ENCODE measurements at places on chromosomes 3 and 15.

GRCh38 chr3:196513697-196514349, 1.3 kb downstream of the SMCO1 start:
- DNase-seq, result no peak

DNA sequence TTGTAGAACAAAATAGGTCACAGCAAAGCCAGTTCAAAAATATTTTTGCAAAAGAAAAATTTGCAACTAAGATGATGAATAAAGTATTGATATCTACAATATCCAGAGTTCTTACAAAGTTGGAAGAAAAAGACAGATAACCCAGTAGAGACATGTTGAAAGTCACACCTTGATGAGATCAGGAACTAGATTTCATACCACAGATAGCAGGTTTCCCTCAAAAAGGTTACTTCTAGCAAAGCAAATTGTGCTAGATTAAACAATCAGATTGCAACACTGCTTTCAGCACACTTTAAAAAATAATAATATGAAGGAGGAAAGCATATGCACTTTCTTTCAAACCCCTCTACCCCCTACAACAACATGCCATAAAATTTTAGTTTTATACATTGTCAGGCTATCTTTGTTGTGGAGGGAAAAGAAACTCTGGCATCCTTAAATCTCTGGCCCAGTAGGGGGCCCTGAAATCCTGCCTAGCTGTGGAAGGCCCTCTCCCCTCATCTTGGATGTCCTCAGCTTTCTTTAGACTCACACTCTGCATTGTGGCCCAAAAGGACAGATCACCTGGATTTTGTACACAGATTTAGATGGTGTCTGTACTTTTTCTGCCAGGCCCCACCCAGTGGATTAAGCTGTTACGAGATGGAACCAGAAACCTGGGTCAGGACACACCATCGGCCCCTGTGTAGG, 50.9 kb downstream of the CCR3 start:
- no peak for DNase-seq

GRCh38 chr3:138254216-138254615, 67.1 kb downstream of the ARMC8 start:
- DNase-seq, result no peak

DNA sequence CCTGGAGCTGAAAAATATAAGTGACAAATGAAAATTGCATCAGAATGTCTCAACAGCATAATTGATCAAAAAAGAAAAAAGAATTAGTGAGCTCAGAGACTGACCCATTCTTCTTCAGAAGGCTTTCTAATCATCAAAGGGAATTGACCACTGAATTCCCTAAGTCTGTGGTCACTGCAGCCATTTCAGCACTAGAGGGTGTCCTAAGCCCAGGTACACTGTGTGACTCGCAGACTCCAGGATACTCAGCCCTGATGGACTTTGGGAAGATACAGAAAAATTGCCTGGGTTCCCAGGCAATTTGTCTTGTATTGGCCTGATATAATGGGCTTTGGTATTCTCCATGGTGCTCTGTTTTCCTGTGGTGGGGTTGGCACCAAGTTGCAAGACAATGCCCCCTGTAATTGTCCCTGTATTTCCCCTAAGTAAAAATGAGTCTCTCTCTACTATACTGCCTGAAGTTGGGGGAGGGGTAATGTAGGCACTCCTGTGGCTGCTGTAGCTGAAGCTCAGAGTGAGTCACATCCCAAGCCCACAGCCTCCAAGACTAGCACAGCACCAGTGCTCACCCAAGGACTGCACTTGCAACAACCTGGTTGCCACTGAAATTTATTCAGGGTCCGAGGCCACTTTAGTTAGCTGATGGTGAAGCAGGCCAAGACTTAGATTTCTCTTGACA, 256.0 kb upstream of the STAC start:
- DNase-seq, result no peak

DNA sequence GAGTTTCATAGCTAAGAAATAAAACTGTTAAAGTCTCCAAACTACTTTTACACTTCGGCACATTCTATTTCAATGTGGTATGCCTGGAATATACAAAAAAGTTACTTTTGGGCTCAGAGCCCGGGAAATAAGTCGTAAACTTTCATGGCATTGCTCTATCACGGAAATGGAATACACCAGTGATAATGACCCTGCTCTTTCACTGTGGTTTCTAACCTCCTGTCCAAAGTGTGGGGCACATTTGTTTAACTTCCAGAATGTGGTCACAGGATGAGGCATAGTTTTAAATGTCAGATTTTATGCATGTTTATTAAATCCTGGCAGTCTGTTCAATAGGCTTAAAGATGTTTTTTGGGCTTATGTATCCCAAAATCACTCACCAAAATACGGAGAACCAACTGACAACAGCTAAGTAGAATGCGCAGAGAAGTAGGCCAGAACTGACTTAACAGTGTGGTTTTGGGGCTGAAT, 5.1 kb downstream of the CXCR6 start:
- DNase-seq, result no peak

DNA sequence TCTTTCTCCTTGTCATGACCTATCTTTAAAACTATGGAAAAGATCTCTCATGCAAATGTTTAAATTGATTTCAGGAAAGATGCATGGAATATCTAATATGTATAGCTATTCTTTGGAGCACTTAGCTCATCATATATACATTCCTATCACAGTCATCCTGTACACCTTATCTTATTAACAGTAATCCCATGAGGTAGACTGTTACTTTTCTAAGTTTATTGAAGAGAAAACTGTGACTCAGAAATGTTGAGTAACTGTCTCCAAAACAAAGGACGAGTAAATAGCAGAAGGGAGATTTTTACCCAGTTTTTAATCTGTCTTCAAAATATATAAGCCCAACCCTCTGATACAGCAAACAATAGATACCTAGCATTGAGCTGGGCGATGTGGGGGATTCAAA, 308.3 kb downstream of the GAP43 start:
- DNase-seq, result no peak

DNA sequence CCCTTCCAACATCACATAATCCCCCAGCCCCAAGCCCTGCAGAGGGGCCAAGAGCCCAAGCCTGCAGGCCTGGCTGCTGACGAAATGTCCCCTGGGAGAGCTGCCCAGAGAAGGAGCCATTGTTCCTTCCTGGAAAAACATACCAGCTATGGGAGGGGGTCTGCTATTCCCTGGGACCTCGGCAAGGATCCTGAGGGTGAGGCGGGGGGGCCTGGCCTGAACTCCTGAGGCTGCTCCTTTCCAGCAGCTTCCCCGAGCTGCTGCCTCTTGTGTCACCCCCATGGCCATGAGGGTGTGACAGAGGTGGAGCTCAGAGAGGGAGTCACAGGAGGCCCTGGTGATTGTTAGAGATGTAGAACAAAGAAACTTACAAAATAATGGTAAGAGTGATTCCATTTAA, 12.9 kb downstream of the LOXL1 start:
- no peak for DNase-seq

GRCh38 chr3:59531994-59532393, 482.2 kb upstream of the CFAP20DC start:
- no peak for DNase-seq

DNA sequence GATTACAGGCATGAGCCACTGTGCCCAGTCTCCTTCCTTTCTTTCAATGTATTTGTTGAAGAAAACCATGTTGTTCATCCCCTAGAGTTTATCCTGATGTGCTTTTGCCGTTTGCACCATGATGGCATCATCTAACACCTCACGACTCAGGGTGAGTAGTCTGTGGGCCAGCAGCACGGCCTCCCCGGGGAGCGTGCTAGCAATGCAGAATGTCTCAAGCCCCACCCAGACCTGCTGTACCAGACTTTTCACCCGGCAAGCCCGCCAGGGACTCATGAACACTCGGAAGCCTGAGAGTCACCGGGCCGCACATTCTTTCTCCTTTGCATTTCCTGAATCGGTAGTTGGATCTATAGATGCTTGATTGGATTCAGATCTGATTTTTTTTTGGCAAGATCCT, 64.6 kb downstream of the RPN1 start:
- DNase-seq, result no peak

DNA sequence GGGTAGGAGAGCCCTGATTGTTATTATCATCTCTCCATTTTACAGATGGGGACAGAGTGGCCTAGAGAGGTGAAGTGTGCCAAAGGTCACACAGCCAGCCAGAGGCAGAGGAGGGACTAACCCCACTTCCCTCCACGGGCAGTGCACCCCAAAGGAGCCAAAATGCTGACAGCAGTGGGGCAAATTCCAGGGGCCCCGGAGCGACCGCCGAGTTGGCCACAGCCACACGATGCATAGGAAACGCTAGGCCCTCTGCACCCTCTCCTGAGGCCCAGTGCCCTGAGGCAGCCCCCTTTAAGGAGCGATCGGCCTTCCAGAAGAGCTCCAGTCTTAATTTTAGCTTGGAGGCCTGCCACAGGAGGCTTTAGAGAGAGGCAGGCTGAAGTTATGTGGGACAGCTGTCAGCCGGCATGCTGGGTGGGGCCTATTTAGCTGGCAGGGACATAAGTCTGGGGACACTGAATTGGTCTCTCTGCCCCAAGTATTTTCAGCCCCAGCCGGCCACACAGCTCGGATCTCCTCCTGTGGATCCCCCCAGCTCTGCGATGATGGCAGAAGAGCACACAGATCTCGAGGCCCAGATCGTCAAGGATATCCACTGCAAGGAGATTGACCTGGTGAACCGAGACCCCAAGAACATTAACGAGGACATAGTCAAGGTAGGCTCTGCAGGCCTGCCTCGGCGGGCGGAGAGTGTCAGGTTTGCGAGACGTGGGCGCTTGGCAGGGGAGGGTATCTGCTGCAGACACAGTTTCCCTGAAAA, at the start of gene CAV3:
TSS of gene CAV3 (plus strand) at position 471 of the 763 bp plus-strand sequence. CDS start at position 546, 75 bp downstream.
- DNase-seq, result no peak

GRCh38 chr15:30924353-30924752, 20.6 kb downstream of the FAN1 start:
- no peak for DNase-seq

DNA sequence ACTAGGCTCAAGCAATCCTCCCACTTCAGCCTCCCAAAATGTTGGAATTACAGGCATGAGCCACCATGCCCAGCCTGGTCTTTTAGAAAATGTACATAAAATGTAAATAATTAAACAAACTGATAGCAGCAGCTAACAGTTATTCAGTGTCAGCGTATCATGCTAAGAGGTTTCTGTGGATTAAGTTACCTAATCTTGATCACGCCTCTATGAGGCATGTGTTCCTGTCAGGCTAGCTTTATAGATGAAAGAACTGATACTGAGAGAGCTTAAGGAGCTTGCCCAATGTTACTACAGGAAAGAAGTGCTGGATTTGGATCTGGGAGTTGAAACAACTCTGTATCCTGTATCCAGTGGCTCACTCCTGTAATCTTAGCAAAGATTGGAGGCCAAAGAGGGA, 11.2 kb upstream of the MST1R start:
- DNase-seq, result no peak

DNA sequence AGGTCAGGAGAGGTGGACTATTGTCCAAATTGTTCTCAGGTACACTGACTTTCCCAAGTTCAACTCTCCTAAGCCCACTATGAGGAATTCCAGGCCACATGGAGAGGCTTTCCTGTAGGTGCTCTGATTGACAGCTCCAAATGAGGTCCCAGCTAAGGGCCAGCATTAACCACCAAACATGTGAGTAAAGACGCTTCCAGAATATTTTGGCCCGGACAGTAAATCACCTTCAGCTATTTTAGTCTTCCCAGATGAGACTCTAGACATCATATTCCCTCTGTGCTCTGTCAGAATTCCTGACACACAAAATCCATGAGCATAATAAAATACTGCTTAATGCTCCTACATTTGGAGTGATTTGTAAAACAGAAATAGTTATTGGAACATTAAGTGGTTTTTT, 135.5 kb downstream of the TGFBR2 start:
- no peak for DNase-seq

DNA sequence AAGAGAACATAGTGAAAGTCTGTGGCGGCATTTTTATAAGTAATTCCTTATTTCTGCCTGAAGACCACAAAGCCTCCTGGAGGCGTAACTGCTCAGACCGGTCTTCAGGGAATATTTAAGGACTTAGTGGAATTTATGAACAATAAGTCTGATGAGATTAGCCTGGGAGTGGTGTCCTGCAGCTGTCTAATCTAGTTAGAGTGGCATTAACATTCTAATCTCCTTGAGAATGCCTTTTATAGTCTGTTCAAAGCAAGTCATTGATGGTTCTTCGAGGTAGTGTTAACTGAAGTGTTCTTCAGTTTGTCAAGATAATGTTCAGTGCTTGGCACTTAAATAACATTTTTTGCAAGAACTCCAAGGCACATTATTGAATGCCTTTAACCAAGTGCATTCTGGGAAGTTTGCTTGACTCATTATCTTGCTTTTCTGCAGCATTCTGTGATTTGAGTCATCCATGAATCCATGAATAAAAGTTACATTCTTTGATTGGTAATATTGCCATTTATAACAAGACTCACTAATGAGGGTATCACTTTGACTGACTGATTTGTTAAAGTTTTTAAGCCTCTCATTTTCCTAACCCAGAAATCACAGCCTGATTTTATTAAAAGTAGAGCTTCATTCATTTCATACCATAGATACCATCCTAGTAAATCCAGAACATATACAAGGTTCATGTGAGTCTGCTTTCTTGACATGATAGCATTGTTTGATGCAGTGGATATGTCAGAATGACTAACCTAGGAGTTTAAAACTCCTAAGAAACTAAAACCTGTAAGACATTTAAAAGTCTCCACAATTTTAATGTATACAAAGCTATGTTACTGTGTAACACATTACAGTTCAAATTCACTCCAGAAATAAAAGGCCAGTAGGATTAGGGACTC, 12.5 kb downstream of the RBM5 start:
- no peak for DNase-seq

DNA sequence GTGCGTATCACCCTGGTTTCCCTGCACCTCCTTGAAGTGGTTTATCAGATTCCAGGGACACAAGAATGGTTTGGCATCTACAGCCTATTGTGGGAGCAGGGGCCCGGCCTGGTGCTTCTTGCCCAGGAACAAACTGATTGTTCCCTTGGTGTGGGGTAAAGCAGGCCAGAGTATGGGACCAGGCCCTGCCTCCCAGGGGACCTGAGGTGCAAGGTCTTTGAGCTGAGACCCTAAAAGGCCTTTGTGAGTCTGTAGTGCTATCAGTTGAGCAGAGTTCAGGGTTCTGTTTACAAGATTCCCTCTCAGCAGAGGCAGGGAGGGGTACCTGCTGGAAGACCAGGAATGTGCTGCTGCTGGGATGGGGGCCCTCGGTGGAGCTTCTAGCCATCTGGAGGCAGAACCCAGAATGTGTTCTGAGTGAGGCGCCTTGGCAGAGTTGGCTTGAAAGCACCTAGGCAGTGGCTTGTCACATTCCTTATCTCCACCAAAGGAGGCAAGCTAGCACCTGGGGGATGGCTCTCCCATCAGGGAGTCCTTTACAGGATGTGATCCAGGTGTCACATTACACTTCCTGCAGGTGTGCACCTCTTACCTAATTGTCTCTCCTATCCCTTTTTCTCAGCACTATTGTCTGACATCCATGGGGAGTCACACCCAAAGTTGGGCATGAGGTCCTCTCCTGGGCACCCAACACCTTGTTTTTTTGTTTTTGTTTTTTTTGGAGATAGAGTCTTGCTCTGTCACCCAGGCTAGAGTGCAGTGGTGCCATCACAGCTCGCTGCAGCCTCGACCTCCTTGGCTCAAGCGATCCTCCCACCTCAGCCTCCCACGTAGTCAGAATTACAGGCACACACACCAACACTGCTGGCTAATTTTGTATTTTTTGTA, 13.1 kb downstream of the FLNB start:
- no peak for DNase-seq
